Stimulated activated CD4-positive, alpha-beta T cell treated with anti-CD3 and anti-CD28 coated beads, Interleukin-2, amount 100 ng/mL, for 24 hours (primary cell): ENCODE measurements at places on chromosomes 7 and 10.

- DNase-seq: no peak
Observed at GRCh38 chr10:121611393-121612159, 13.3 kb upstream of the FGFR2 start.

GRCh38 chr7:55210176-55210575, 155.0 kb upstream of the LANCL2 start:
- no peak for DNase-seq

DNA sequence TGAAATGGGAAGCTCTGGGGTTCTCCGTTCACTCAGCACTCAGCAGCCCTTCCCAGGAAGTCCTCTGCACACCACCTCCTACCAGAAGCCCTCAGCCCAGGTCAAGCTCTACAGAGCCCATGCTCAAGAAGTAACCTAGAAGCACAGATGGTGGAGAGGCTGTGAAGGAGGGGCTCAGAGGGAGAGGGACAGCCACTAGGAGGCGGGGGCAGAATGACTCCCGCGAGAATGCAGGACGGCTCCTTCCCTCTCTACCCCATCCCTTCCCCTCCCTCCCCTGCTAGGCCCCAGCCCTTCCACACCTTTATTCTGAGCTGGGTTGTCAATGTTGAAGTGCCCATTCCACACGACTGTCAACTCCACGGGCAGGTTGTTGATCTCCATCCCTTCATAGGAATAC, 373.2 kb downstream of the PLXNA4 start:
- DNase-seq: no peak

DNA sequence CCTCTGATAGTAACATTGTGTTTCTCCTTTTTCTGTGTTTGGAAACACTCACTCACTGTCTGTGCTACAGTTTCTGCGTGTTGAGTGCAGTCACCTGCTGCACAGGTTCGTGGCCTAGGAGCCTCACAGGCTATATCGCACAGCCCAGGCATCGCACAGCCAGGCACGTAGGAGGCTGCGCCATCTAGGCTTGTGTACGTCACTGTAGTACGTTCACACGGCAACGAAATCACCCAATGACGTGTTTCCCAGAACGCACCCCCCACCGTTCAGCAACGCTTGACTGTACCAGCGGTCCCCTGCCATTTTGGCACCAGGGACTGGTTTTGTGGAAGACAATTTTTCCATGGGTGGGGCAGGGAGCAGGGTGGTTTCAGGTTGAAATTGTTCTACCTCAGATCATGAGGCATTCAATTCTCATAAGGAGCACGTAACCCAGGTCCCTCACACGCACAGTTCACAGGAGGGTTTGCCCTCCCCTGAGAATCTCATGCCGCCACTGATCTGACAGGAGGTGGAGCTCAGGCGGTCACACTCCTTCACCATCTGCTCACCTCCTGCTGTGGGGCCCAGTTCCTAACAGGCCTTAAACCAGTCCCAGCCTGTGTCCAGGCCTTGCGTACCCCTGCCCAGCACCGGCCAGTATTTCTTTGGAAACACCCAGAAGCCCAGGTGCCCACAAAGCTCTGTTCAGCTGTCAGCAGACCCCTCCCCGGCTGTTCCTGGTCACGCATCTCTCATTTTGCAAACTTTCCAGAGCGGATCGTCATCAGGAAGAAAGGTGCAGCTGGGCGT, 23.2 kb upstream of the PRKAR1B start:
- no peak for DNase-seq

DNA sequence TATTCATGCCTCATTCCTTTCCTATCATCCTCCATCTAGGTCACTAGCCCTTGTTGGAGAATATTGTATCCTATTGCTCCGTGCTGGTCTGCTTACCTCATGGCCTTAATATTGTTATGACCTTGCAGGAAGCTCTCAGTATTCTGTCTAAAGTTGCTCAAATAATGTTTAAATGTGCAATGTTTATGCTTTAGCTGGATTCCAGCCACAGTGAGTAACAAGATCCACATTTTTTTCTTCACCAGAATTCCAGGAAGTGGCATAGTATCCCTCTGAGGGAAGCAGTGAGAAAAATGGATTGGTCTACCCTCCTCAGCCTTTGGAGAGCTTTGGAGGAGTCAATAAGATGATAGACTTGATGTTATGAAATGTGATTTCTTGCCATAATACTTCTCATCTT, 402.6 kb downstream of the NRG3 start:
- no peak for DNase-seq

DNA sequence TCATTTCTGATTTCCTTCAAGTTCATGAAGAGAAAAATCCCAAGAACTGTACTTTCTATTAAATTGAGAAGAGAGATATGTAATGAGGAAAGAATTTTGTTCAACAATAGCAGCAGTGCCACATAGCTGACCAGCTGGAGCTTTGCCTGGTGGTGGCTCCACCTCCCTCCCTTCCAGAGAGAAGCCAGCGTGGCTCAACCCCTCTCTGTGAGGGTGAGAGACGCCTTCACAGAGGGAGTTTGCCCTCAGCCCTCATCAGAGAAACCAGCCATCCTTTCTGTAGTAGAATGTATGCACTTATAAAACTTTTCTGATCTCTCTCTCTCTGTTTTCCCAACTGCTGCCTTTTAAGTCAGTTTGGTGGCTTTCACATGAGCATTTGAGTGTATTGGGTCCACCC, 20.5 kb upstream of the COL1A2 start:
- no peak for DNase-seq

- DNase-seq: peak; percentile 99
Observed at GRCh38 chr7:44921607-44922350, 36.4 kb upstream of the PURB start.

DNA sequence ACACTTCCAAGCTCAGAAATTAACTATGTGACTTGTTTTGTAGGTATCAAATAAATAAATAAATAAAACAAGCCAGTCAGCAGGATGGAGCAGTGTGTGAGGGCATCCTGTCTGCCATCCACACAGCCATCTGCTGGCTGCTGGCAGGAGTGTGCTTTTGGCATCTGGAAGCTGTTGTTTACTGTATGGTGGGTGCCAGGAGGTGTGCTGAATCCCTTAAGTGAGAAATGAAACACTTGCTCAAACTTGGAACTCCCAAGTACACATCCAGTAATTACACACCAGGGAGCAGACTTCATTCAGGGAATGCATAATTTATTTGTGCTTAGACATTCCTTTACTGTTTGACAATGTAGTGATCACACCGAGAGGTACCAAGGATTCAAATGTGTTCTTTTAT, 16.9 kb upstream of the TAX1BP1 start:
- DNase-seq: no peak

DNA sequence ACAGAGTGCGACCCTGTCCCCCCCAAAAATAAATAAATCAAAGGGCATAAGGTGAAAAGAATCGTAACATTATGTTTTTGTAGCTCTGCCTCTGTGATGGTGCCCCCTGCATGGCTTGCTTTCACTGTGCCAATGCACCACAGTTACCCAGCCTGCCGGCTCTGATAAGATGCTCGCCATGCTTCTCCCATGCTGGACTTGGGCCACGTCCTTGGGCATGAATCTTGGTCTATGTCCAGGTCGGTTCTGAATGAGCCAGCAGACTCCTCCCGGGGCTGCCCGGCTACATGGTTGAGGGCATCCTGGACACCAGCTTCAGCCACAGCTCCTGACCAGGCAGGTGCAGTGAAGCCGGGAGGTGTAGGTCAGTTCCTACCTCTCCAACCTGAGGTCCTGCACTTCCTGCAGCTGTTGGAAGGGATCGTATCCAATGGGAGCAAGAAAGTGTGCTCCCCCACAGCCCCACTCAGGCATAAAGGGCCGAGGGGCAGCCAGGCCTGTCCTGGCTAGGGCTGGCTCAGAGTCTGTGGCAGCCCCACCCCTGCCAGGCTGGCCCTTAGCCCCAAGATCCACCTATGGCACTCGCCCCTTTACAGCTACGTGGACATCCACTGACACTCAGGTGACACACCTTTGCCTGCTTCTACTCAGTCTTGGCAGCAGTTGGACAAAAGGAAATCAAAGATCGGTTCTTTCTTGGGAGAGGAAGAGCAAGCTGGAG, 34.1 kb downstream of the CHST3 start:
- no peak for DNase-seq

GRCh38 chr10:132146941-132147915, 39.5 kb upstream of the DPYSL4 start:
- DNase-seq: no peak

- no peak for DNase-seq
Observed at GRCh38 chr7:144785521-144785920, 50.3 kb downstream of the TPK1 start.

- no peak for DNase-seq
Observed at GRCh38 chr7:7576344-7576743, 9.7 kb downstream of the MIOS start.

- DNase-seq: no peak
Observed at GRCh38 chr10:89256340-89256739, 4.8 kb upstream of the LIPA start.

DNA sequence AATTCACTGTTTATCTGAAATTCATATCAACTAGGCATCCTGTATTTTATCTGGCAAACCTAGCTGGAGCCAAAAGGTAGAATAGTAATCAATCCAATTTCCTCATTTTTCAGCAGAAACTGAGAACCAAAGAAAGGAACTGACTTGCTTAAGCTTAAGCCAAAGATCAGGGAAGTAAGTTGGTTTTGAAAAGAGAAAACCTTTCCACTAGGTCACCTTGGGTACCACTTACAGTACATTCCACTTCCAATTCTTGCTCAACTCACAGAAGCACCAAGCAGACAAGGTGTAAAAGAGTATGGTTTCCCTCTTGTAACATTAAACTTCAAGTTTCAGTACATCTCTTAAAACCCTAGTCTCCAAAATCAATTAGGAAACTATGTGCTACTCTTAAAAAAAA, 79.6 kb downstream of the ZFAND4 start:
- DNase-seq: no peak

DNA sequence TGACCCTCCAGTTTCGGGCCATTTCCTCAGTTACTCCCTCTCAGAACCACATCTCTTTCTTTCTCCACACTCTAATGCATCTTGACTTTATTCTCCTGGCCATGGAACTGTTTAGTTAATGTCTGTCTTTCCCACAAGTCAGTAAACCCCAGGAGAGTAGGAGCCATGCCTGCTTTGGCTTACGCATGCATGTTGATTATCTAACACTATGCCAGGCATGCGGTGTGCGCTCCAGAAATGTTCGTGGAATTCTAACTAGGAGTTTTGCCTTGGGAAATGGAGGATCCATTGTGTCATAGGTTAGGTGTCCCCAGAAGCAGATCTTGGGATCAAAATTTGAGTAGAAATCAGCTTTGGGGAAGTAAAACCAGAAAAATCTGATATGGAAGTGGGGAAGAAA, 308.9 kb downstream of the GRID1 start:
- DNase-seq: no peak

GRCh38 chr10:96585736-96586418, 935 bp downstream of the TM9SF3 start:
- DNase-seq: no peak

DNA sequence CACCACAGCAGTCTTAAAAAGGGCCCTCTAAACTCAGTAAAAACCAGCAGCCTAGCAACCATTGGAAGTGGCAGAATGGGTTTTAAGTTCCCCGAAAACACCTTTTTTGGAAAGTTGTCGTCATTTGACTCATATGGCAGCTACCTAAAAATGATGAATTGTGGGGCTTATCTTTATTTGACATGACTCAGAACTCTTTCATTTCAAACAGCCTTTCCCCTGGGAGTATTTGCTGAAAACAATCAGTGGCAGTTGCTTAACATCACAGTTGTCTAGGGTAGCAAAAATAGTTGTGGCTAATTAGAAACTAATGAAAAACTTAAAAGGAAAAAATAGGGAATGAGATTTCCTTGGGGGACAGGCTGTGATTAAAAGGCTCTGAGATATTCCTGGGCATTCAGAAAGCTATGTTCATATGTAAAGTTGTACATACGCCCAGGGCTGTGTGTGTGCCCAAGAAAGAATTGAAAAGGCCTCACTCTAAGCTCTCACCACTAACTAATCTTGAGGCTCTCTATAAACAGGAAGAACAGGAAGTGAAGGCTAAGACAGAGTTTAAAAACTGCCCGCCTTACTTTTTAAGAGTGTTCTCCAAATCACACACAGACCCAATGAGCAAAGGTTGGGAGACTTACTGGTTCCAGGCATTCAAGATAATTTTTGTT, 81.7 kb upstream of the HECTD2 start:
- no peak for DNase-seq

DNA sequence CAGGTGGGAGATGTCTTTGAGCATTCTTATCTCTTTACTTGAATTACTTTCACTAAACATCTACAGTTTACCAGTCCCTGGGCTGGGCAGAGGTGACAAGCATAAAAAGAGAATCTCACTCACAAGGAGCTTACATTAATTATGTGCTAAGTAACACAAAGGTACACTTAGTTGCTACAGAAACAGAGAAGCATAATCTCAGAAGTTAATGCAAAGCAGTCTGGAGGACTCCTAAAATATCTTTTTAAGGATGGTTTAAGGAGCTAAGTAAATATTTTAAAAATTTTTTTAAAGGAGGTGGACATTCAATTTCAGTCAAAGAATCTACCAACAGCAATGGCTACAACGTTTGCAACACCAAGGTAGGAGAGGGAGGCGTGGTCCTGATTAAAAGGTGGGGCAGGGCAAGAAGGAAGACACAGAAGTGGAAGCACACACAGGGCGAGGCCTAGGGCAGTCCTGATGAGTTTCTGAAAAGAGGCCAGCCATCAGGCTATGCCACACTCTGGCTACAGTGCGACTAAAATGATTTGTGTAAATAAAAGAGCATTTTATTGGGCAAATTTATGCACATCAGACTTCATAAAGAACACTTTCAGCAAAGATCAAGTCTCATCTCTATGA, 5.3 kb downstream of the LARP4B start:
- no peak for DNase-seq

GRCh38 chr10:7233259-7233991, 177.4 kb downstream of the SFMBT2 start:
- no peak for DNase-seq

DNA sequence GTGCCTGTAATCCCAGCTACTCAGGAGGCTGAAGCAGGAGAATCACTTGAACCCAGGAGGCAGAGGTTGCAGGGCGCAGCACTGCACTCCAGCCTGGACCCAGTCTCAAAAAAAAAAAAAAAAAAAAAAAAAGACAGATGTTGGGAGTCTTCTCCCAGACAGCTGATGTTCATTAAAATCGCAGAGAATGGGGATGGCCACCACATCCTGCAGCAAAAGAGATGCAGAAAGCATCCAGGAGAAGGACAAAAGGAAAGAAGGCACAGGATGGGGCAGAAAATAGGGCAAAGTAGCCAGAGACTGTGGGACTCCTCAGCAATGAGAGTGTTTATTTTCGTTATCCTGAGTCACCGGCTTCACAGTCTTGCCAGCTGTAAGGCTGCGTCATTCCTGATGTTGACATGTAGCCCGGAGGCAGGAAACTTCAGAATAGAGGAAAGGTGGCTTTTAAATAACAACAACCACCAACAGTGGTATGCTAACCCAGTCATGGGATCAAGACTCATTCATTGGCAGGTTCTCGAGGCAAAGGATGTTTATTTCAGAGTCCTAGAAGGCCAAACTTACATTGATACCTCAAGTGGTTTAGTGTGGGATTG, 149.5 kb upstream of the SVIL start:
- DNase-seq: no peak
